ENCODE measurements at places on chromosomes 3 and 15. TPM values are rescaled to one million over a fixed set of nuclear protein-coding genes. Genes with fewer than 3 reads are reported as not detected.

P2RY12 gene
- total RNA-seq: 6.3 TPM

PLS1 gene
- total RNA-seq: 0.66 TPM

RASGRP1 gene
- 0.22 TPM for total RNA-seq

DNA sequence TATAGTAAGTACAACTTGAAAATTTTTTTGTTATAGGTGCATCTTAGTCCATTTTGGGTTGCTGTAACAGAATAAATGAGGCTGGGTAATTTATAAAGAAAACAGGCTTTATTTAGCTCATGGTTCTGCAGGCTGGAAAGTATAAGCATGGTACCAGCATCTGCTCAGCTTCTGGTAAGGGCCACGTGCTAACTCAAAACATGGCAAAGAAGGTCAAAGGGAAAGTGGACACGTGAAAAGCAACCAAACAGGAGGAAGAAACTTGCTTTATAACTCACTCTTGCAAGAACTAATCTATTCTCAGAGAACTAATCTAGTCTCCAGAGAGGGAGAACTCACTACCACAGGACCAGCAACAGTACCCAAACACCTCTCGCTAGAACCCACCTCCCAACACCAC lies 9.1 kb downstream of the HDGFL3 start:
- no peak for DNase-seq

- DNase-seq: no peak
These were observed 24.7 kb downstream of the CPN2 start for GRCh38 chr3:194326192-194326967.

GRCh38 chr3:59442046-59442445 lies 392.2 kb upstream of the CFAP20DC start:
- no peak for DNase-seq

- no peak for DNase-seq
These were observed 179.5 kb downstream of the WNT5A start for GRCh38 chr3:55307622-55308021.

DNA sequence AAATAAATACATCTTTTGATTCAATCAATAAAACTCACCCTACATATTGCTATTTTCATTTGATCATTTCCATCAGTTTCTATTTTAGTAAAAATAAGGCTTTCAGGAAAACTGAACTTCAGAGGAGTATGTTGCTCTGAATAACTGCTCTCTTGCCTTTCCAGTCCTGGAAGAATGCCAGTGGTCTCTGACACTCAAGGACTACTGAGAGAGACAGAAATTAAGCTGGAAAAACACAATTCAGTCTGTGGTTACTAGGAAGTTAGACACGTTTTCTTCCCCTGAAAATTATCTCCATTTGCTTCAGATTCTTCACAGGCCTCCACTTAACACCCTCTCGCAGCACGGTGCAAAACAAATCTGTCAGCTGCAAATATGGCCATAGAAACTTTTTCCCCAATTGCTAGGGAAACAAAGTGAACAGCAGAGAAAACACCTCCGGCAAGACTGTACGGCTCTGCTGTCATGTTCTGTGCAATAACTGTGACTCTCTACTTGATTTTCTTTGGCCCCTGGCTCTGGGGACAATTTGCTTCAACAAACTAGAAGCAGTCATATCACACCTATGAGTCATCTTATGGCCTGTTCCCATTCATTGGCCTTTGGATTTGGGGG lies 353.0 kb downstream of the MAGI1 start:
- no peak for DNase-seq

GRCh38 chr15:67433495-67434099 lies 87.3 kb upstream of the C15orf61 start:
- peak; percentile 19 for DNase-seq

- no peak for DNase-seq
These were observed 18.0 kb upstream of the ADGRG7 start for GRCh38 chr3:100591411-100591810.

- DNase-seq: no peak
These were observed 78.2 kb downstream of the EFL1 start for GRCh38 chr15:82184355-82184754.

- no peak for DNase-seq
These were observed 812.6 kb downstream of the ZPLD1 start for GRCh38 chr3:103247459-103247858.

- DNase-seq: no peak
These were observed 294.7 kb downstream of the OXSM start for GRCh38 chr3:26084629-26085028.

Measured in tibial nerve (tissue), 4 donors.